ENCODE measurements at places on chromosomes 3 and 15. TPM values are rescaled to one million over a fixed set of nuclear protein-coding genes. Genes with fewer than 3 reads are reported as not detected.

DNA sequence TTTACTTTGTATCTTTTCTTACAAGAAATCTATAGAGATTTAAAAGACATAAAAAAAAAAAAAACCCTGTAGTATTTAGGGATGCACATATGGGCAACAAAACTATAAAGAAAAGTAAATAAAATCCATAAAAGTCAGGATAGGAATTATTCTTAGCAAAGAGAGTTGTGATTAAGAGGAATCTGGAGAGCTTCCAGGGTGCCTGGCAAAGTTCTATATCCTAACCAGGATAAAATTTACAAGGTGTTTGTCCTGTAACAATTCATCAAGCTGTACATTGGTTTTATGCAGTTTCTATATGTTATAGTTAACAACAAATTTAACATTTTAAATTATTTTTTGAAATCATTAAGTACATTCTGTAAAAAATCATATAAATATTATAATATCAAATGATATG is 7.9 kb downstream of the SECISBP2L start:
- H3K4me1 ChIP-seq = peaks cover 22% of the 10 kb centered on the region
- no peak overlapping the region for H3K4me3 ChIP-seq
- no peaks in the 10 kb centered on the region for H3K36me3 ChIP-seq
- no peak overlapping the region for H3K27ac ChIP-seq

DNA sequence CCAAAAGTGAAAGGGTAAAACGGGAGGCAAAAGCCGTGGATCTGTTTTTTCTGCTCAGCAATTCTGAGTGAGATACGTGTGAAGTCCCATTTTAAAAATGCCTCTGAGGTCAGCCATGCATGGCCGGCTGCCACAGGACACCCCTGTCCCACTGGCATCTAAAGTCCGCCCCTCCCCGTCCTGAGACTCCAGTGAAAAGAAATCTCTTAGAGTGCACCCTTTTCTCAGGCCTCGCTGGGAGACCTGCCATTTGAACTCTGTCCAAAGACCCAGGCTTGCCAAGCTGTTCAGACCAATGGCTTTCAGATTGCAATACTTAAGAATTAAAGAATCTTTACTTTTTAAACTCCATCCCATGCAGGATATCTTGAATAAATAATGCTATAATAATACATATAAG is 61.0 kb upstream of the SLC24A5 start:
- H3K36me3 ChIP-seq = no peaks in the 10 kb centered on the region
- H3K4me3 ChIP-seq = no peak overlapping the region
- no peak overlapping the region for H3K27ac ChIP-seq
- H3K27me3 ChIP-seq = no peaks in the 10 kb centered on the region

DNA sequence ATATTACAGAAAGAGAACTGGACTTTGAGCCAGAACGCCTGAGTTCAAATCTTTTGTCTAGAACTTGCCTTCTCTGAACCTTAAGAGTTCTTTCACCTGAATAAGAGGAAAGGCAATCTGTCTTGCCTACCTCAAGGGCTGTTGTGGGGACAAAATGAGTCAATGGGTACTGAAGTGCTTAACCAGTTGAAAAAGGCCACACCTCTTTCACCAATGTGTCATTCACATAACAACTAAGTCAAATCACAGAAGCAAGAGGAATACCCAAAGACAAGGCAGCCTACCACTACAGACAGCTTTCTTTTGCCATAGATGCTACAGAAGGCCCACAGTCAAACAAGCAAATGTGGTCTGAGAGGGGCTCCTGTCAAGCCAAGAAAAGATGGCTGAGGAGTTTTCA is 39.7 kb downstream of the NBEAL2 start:
- peaks cover 38% of the 10 kb centered on the region for H3K4me1 ChIP-seq
- DNase-seq = no peak
- peak overlapping the region; percentile 80 for H3K27ac ChIP-seq

DNA sequence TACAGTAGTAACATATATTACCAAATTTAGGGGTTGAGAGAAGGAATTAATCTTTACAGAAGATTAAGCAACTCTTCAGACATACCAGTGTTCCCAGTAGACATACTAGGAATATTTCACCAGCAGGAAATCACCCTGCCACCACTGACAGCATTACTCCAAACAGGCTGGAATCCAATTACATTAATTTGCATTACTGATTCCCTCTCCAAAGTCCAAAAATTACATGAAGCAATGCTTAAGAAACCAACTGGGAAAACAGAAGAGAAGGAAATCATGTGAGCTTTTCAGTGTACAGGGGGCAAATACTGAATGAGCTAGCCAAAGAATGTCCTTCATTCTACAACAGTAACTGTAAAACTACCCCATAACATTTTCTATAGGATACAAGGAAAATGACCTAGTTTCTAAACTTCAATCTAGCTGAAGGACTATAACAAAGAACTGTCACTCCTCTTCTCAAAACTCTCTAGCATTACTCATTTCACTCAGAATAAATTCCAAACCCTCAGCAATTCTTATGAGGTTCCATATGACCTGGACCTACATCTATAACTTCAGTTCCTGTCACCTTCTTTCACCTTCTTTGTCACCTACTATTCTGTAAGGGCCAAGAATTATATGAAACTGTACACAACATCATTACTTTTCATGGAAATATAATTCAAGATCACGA is 72.7 kb downstream of the INO80 start:
- no peak for DNase-seq
- no peaks in the 10 kb centered on the region for H3K27me3 ChIP-seq
- peak overlapping the region; percentile 56 for H3K27ac ChIP-seq
- no peak overlapping the region for H3K4me3 ChIP-seq

DNA sequence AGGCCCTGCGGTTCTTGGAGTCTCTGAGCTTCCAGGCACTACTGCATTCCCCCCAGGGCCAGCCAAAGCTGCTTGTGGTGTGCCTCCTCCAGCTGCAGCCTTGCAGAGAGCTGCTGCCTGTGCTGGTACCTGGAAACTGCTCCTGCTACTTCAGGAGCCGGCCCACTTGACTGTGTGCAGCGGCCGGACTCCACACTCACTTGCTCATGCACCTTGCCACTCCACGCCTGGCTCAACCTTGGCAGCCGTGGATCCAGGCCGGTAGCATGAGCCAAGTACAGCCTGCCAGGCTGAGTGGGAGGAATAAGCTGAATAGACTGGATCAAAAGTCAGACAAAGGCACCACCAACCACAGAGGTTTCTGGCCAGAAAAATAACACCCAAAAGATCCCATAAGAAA is 169.7 kb downstream of the TJP1 start:
- no peak overlapping the region for H3K4me3 ChIP-seq
- DNase-seq = no peak
- H3K36me3 ChIP-seq = no peaks in the 10 kb centered on the region
- no peak overlapping the region for H3K27ac ChIP-seq

DNA sequence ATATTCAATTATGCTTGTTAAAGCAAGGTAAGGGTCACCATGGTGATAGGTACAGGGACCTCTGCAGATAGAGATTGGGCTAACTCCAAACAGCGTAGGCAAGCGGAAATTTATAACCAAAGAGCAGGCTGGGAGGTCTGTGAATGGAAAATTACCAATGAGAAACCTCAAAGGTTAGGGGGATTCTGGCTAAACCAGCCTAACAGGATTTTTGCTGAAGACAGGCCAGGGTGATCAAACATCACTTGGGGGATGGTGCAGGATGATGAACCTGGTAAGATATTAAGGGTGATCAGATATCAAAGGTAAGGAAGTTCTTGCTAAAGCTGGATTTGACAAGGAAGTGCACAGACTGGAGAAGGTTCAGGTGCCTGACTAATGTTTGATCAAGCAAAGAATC is 35.3 kb upstream of the SNRPN start:
- DNase-seq = no peak
- no peak overlapping the region for H3K27ac ChIP-seq
- H3K36me3 ChIP-seq = peaks cover 3% of the 10 kb centered on the region
- H3K4me1 ChIP-seq = peaks cover 3% of the 10 kb centered on the region
- H3K4me3 ChIP-seq = no peak overlapping the region

- H3K4me1 ChIP-seq = peaks cover 32% of the 10 kb centered on the region
- no peaks in the 10 kb centered on the region for H3K27me3 ChIP-seq
- H3K4me3 ChIP-seq = no peak overlapping the region
- no peaks in the 10 kb centered on the region for H3K36me3 ChIP-seq
- DNase-seq = no peak
- no peak overlapping the region for H3K27ac ChIP-seq
These were observed 249.3 kb upstream of the TGFBR2 start for GRCh38 chr3:30356866-30357753.

GRCh38 chr15:87689716-87690115 is 566.8 kb downstream of the NTRK3 start:
- no peak overlapping the region for H3K27ac ChIP-seq

DNA sequence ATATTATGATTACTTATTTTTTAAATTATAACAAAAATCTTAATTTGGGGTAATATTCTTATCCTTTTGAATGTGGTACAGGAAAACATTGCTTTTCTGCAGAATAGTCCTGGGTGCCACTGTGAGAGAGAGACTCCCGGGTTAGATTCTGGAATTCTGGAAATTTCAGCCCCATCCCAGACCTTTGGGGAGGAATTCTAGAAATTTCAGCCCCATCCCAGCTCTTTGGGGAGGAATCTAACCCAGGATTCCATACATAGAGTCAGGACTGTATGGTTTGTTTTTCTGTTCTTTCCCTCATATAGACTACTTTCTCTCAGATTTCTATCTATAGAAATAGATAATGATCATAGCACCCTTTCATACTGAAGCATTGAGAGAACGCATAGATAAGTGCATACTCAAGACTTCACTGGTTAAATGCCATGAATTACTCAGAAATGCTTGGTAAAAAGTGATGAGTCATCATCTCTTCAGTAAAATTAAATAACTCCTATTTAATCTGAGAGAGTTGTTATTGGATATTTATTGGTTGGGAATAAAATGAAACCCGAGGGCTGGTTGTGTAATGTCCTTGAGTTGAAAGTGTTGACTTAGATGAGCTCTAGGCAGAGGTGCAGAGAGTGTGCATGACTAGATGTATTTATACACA is 8.3 kb downstream of the EIF2AK4 start:
- H3K27ac ChIP-seq = no peak overlapping the region
- no peaks in the 10 kb centered on the region for H3K27me3 ChIP-seq
- H3K36me3 ChIP-seq = peaks cover 33% of the 10 kb centered on the region
- no peak overlapping the region for H3K4me3 ChIP-seq
- peaks cover 11% of the 10 kb centered on the region for H3K4me1 ChIP-seq

- peak overlapping the region; percentile 92 for H3K4me3 ChIP-seq
- peak overlapping the region; percentile 97 for H3K27ac ChIP-seq
- no peaks in the 10 kb centered on the region for H3K36me3 ChIP-seq
- DNase-seq = peak; percentile 72
These were observed 542 bp downstream of the INKA1 start for GRCh38 chr3:49803465-49804140.

DNA sequence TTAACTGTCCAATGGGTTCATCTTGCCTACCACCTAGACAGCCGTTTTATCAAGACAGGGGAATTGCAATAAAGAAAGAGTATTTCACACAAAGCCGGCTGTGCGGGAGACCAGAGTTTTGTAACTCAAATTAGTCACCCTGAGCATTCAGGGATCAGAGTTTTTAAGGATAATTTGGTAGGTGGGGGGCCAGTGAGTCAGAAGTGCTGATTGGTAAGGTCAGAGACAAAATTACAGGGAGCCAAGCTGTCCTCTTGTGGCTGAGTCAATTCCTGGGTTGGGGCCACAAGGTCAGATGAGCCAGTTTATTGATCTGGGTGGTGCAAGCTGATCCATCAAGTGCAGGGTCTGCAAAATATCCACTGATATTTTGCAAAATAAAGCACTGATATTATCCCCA is 29.9 kb upstream of the GPD1L start:
- no peak overlapping the region for H3K27ac ChIP-seq
- H3K36me3 ChIP-seq = no peaks in the 10 kb centered on the region
- H3K4me1 ChIP-seq = peaks cover 19% of the 10 kb centered on the region
- no peaks in the 10 kb centered on the region for H3K27me3 ChIP-seq

DNA sequence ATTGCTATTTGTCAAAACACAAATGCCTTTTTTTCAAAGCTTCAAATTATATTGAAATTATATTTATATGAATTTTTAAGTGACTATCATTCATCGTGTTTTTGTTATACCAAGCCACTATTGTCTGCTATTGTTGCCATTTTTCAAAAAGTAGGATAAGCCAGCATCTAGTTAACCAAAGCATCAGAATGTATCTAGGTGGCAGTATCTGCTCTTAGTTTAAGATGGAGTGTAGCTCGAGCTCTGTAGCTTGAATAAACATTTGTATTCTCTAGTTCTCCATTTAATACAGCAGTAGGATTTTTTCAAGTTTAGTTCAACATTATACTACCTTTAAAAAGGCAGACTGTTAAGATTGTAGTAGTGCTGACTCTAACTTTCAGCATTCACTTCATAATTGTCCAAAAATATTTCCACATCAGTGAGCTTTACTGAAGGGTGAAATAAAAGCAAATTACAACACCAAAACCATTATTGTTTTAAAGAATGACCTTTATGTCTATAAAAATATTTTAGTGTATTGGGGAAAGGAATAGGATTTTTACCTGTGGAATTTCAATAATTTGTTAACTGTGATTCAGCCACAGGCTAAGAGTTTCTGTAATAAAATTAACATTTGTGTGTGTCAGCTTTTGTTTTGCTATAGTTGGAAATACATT is 19.6 kb upstream of the C15orf61 start:
- H3K4me1 ChIP-seq = peaks cover 14% of the 10 kb centered on the region
- no peak overlapping the region for H3K4me3 ChIP-seq
- no peak for DNase-seq
- H3K27me3 ChIP-seq = no peaks in the 10 kb centered on the region

DNA sequence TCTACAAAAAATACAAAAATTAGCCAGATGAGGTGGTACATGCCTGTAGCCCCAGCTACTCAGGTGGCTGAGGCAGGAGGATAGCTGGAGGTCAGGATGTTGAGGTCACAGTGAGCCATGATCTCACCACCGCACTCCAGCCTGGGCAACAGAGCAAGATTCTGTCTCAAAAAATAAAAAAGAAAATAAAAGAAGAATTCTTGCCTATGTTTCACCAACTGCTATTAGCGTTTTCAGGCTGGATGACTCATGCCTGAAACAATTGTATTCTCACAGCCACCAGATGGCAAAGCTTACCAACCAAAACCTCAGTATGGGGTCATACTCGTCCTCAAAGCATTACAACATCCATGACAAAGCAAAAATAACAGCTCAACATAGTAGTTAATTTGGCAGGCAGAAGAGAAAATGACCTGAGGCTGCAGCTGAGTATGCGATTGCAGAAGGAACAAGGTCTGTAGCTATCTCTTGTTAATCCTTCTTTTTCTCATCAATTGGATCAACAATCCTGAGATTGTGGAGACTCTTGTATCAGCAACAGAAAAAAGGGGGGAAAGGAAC is 52.2 kb downstream of the TP53BP1 start:
- DNase-seq = peak; percentile 1
- no peaks in the 10 kb centered on the region for H3K27me3 ChIP-seq
- H3K4me1 ChIP-seq = peaks cover 4% of the 10 kb centered on the region
- no peak overlapping the region for H3K27ac ChIP-seq
- H3K4me3 ChIP-seq = no peak overlapping the region

Gene NEK4
- 11.2 TPM for polyA plus RNA-seq

Gene ZPLD1
- polyA plus RNA-seq = not detected

Gene ZNF860
- 10.9 TPM for polyA plus RNA-seq

Gene LXN
- polyA plus RNA-seq = 6.2 TPM

Gene GRM2
- polyA plus RNA-seq = 0.15 TPM

Gene ZIC4
- not detected for polyA plus RNA-seq

Gene CELSR3
- not detected for polyA plus RNA-seq

Data from naive B cell (primary cell).